ENCODE measurements at places on chromosomes 4 and X.

DNA sequence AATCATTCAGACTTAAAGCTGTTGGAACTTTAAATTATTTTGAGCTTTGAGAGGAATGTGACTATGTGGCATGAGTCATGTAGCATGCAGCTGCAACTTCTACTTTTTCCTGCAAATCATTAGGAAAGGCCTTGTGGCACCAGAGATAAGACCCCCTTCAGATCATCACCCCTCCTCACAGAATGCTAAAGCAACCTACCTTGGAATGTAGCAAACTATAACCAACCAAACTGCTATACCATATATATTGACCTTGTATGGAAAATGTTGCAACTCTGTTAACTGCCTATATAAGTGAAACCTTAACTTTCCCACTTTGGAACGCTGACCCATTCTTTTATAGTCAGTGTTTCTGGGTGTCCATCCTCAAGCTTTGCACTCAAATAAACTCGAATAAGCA, 32.0 kb downstream of the ATXN3L start:
- DNase-seq = no peak

- DNase-seq = no peak
These were observed 92.7 kb downstream of the SYNPO2 start for GRCh38 chr4:118981171-118981838.

- DNase-seq = no peak
These were observed 30.7 kb upstream of the SMARCA5 start for GRCh38 chr4:143482840-143483239.

DNA sequence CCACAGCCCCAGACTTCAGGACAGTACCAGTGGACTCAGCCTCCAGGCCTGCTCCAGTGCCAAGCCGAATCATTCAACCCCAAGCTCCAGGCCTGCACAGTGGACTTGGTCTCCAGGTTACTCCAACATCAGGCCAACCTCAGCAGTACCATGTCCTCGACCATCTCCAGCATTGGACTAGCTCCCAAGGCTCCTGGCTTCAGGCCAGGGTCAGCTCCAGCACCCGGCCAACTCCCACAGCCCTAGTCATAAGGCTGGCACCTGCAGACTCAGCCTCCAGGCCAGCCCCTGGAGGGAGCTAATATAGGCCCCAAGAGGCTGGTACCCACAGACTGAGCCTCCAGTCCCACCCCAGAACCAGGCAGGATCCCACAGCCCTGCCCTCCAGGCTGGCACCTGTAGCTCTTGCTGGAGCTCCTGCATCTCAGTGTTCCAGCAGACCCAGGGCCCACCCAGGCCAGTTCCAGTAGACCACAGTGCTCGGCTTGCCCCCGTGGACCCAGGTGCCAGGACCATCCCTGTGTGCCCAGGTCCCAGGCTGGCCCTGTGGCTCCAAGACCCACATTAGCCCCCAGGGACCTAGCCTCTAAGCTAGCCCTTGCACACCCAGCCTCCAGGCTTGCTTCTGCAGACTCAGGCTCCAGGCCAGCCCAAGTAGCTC, 25.6 kb downstream of the ZMAT1 start:
- DNase-seq = no peak

- DNase-seq = no peak
These were observed 359.3 kb downstream of the GRXCR1 start for GRCh38 chr4:43251841-43252240.

DNA sequence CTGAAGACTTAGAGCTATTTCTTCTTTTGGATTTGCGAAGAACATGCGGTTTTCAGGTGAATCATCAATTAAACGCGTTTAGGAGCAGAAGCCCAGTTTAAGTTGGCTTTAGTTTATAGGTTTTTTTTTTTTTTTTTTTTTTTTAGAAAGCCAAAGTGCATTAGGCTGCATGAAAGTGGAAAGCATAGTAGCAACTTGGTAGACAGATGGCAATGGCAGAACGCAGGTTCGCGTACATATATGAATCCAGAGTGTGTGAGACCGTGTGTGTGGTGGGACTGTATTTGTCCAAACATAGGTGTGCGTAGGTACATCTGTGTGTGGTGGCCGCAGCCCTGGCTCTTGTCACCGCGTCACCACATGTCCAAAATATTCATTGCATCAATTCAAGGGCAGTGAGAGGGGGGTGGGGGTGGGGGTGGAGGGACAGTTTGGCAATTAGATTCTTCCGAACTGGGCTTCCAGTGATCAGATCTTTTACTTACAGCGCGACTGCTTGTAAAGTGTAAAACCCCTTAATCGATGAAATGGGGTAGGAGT, 901 bp downstream of the JADE1 start:
- DNase-seq = no peak

DNA sequence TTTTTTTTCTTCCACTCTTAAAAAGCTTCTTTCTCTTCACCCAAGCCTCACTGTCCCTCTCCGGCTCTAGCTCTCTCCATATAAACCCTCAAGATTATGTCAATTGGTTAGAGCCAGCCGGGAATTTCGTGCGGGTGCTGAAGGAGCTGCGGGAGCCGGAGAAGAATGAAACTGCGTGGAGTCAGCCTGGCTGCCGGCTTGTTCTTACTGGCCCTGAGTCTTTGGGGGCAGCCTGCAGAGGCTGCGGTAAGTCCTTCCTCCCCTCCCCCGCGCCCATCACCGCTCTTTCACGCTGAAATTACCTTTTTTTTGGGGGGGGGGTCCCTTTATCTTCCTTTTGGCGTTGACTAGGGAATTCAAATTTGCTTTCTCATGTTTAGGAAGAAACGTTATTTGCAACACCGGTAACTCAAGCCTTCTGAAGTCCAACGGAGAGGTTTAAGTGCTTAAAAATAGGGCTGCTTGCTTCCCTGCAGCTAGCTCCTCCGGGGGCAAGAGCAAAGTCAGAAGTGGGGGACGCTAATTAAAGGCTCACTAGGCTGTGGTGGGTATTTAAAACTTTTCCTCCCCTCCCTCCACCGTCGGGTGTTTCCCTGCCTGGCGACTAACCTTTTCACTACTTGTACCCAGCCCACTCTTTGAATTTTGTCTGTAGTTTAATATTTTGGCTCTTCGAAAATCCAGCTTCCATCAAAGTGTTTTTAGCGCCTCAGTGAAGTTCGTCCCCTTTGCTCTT, 491 bp downstream of the COL4A5 start:
- no peak for DNase-seq

DNA sequence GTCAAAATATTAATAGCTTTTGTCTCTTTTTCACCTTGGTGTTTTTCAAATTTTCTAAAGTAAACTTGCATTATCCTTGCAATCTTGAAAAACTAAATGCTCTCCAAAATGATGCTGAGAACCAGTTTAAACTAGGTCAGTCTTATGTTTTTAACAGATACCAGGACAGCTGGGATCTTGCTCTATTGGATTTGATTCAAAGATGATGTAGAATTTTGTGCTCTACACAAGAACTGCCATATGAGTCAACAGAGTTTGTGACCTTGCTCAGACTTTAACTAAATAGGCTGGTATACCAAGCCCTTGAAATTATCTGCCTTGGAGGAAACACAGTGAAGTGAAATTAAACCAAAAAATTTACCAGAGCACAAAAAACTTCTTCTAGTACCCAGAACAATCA, 991.1 kb downstream of the STPG2 start:
- DNase-seq = no peak

DNA sequence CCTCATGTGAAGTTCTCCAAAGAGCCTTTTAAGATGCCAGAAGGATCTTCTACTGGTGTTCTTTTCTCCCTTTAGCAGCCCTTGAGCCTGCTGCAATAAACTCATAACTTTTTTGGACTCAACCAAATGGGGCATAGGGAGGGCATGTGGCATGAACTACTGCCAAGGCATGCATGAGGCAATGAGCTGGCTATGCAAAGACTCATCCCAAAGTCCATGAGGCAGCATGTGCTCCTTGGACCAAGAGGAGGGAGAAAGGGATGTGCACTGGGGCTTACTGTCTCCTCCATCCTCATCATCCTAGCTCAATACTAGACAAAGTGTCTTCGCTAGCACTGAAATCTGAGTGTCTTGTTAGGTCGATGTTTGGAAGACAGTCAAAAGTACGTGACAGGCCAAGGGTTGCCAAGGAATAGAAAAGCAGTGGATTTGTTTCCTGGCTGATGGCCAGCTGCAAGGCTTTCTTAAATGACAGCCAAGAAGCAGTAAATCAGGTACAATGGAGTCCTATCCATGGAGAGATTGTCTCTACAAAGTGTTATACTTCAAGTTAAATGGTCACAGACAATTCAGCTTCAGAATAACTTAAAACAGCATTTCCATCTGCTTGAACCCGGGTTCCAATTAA, 44.5 kb upstream of the ATXN3L start:
- no peak for DNase-seq

- no peak for DNase-seq
These were observed 3.7 kb downstream of the CRMP1 start for GRCh38 chr4:5889002-5889696.

DNA sequence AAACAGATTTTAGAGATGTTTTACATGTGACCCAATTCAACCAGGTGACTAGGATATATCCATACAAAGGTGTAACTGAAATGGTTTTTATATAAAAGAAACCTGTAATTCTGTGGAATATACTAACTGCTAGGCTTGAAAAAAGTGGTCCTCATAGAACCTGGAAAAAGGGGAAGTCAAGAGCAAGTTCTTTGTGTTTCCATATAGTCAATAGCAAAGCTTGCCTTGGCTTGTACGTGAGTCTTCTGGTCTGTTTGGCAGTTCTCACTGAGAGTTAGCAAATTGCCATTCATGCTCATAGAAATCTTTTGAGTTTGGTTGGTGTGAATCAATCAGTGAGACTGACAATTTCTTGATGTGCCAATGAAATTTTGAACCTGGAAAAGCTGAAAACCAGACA, 79.4 kb upstream of the SMIM10 start:
- no peak for DNase-seq

GRCh38 chr4:136575146-136575545, 957.1 kb downstream of the PCDH18 start:
- no peak for DNase-seq

DNA sequence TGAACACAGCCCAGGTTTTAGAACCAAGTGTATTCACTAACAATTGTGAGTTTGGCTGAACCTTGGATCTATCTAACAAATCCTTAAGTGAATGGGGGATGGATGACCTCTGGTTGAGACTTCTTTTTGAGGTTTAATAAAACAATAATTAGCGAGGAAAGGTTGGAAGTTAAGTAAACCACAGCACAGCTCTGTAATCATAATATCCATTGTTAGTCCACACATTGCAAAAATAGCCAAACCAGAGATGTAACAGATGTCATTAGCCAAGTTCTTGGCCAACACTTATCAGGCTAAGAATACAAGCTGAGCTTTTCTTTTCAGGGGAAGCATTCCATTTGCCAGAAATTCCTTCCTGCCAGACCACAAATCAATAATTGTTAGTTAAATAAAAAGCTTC, 59.1 kb downstream of the FREM3 start:
- DNase-seq = no peak

- no peak for DNase-seq
These were observed 83.6 kb downstream of the NBDY start for GRCh38 chrX:56812515-56813105.

DNA sequence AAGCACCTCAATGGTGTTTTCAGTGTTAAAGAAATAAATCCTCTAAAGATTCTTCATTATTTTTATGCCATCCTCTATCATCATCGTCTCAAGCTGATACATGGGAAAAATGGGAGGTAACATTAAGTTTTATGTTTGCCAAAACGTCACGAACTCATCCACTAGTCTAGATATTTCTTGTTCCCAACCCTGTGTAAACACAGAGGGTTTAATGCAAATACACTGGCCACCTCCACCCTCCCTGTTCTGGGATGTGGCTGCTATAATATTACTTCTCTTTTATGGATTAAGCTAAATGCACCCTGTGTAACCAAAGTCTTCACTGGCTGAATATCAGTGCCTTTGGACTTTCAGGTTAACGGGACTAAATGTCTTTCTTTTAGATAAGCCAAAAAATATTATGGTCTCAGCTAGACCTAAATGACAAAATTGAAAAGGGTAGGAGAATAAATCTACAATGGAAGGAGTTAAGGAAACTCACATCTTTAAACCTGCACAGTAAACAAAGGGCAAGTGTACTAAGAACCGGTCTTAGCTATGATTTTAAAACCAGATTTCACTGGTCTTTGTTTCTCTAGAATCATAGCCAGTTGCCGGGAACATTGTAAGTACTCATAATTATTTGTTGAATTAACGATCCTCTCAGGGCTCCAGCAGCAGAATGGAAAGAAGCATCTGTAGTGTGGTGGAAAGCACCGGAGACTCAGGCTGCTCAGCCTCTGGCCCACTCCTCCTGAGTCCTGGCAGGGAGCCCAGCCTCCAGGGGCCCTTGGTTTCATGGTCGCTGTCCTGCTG, 103.5 kb upstream of the NOCT start:
- no peak for DNase-seq

DNA sequence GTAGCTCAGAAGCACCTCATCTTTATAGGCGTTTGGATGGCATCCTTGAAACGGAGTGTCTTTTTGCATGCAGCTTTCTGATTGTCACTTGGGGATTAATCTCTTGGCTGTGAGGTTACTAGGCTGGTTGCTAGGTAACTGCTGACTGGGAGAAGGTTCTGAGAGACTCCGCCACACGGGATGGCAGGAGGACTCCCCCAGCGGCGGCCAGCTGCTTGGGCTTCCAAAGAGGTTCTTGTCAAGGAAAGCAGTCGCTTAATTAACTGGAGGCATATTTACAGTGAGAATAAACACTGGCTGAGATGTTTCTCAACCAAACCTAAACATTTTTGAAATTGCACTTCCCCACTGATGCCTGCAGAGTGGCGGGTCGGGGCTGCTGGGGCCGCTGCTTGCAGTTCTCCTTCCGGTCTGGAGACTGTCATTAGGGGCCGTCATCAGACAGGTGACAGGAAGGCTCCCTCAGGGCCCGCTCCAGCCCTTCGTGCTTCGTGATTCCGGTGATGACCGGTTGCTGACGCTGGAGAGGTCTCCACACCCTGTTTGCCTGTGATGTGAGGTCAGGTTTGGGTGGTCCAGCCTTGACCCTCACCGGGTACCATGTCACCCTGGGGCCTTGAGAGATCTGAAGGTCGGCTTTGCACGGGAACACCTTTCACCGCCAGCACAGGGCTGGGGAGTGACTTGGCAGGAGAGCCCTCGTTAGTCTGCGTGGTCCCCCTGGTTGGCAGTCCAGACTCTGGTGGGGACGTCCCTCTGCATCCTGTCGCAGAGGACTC, 9.1 kb downstream of the NSG1 start:
- DNase-seq = no peak

DNA sequence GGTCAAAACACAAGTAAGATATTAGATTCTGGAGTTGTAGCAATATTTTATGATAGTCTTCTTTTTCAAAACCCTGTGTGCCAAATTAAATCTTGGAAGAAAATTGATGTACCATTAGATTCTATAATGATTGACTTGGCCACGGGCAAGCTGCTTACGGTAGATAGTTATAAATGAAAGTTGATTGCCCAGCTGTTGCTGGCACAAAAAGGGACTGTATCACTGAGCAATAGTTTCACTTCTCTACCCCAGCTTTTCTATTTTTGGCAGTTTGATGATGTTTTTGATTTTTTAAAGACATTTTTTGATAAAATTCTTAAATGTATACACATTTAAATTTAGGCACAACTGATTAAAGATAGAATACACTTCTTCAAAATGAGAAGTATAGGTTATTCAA, 333.3 kb downstream of the TRAM1L1 start:
- DNase-seq = no peak

GRCh38 chr4:12445711-12446235, 1017.1 kb upstream of the HS3ST1 start:
- no peak for DNase-seq

All from activated CD4-positive, alpha-beta T cell treated with anti-CD3 and anti-CD28 coated beads, Interleukin-2, amount 50 U/mL, for 1 hour (primary cell).